ENCODE measurements at places on chromosomes 1 and 21. TPM values are rescaled to one million over a fixed set of nuclear protein-coding genes. Genes with fewer than 3 reads are reported as not detected.

- peaks cover 19% of the 10 kb centered on the region for H3K36me3 ChIP-seq
- H3K4me1 ChIP-seq, result peaks cover 38% of the 10 kb centered on the region
- no peak overlapping the region for H3K4me3 ChIP-seq
Observed at GRCh38 chr1:26285366-26286063, 5.6 kb downstream of the SH3BGRL3 start.

DNA sequence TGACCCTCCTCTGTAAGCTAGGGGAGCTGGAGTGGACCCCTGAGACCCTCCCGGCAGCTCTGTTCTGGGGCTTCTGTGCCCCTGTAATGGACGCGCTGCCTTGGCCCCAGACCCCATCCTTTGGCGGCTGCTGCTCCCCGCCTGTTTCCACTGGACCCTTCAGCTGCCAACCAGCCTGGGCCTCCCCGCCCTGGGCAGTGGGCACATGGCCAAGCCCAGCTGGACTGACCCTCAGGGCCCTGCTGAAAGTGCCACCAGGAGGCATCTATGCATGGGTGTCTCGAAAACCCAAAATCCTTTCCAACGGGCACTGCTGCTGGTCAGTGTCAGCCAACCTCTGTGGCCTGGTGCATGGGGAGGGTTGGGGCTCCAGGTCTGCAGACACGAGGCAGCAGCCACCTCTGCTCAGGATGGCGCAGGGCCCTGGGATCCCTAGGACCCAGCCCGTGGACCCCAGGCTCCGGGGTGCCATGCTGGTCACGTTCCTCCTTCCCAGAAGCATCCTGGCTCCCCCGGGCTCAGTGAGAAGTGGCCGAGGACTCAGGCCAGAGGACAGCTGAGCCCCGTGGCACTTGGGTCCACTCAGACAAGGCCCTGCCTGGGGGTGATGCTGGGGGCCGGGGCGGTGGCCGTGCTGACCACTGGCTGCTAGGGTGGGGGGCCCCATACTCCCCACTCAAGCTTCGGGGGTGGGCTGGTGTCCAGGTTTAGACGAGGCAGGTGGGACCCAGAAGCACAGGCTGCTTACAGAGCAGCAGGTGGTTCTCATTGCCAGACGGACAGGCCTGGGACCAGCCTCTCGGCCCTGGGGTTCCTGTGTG, 46.9 kb downstream of the SLX9 start:
- H3K27ac ChIP-seq, result no peak overlapping the region
- no peak for DNase-seq
- no peaks in the 10 kb centered on the region for H3K4me1 ChIP-seq
- H3K36me3 ChIP-seq, result peaks cover 4% of the 10 kb centered on the region
- H3K4me3 ChIP-seq, result no peak overlapping the region

- no peak overlapping the region for H3K27ac ChIP-seq
- peaks cover 15% of the 10 kb centered on the region for H3K4me1 ChIP-seq
- DNase-seq, result no peak
Observed at GRCh38 chr1:61201035-61201434, 118.7 kb downstream of the NFIA start.

GRCh38 chr1:46070164-46070814, 62.1 kb downstream of the PIK3R3 start:
- H3K4me1 ChIP-seq, result peaks cover 12% of the 10 kb centered on the region
- no peak for DNase-seq
- H3K27me3 ChIP-seq, result no peaks in the 10 kb centered on the region
- no peaks in the 10 kb centered on the region for H3K36me3 ChIP-seq

GRCh38 chr1:99573431-99574217, 72.3 kb upstream of the PALMD start:
- peaks cover 11% of the 10 kb centered on the region for H3K4me1 ChIP-seq
- no peak overlapping the region for H3K27ac ChIP-seq
- no peaks in the 10 kb centered on the region for H3K27me3 ChIP-seq
- H3K4me3 ChIP-seq, result no peak overlapping the region
- no peaks in the 10 kb centered on the region for H3K36me3 ChIP-seq

The KRTAP11-1 gene
- total RNA-seq, result not detected

DNA sequence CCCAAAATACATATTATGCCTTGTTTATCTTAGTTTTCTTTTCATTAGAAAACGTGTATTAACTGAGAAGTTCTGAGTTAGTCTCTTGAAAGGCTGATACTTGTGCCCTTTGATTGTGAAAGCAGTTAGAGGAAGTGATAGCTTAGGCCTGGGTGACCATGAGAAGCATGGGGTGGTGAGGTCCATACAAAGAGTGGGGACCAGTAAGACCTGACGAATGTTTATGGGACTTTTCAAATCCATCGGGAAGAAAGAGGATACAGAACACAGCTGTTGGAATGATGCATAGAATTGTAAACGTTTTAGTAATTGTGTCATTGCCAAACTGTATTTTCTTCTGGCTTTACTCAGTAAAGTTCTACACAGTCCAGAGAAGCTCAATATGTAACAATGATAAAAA, 259.8 kb downstream of the LMO4 start:
- H3K4me1 ChIP-seq, result peaks cover 4% of the 10 kb centered on the region
- H3K27ac ChIP-seq, result no peak overlapping the region
- H3K4me3 ChIP-seq, result no peak overlapping the region
- H3K36me3 ChIP-seq, result no peaks in the 10 kb centered on the region

- no peaks in the 10 kb centered on the region for H3K36me3 ChIP-seq
- H3K4me1 ChIP-seq, result peaks cover 3% of the 10 kb centered on the region
- no peak for DNase-seq
- H3K27ac ChIP-seq, result no peak overlapping the region
- H3K4me3 ChIP-seq, result no peak overlapping the region
Observed at GRCh38 chr1:183778045-183778444, 26.9 kb upstream of the RGL1 start.

The SLC35F3 gene
- 3.3 TPM for total RNA-seq
